Fibroblast of upper back skin (primary cell): ENCODE measurements at places on chromosomes 16 and 17.
A peak's percentile ranks its signal among the peaks of the same experiment; 100 is the strongest.

DNA sequence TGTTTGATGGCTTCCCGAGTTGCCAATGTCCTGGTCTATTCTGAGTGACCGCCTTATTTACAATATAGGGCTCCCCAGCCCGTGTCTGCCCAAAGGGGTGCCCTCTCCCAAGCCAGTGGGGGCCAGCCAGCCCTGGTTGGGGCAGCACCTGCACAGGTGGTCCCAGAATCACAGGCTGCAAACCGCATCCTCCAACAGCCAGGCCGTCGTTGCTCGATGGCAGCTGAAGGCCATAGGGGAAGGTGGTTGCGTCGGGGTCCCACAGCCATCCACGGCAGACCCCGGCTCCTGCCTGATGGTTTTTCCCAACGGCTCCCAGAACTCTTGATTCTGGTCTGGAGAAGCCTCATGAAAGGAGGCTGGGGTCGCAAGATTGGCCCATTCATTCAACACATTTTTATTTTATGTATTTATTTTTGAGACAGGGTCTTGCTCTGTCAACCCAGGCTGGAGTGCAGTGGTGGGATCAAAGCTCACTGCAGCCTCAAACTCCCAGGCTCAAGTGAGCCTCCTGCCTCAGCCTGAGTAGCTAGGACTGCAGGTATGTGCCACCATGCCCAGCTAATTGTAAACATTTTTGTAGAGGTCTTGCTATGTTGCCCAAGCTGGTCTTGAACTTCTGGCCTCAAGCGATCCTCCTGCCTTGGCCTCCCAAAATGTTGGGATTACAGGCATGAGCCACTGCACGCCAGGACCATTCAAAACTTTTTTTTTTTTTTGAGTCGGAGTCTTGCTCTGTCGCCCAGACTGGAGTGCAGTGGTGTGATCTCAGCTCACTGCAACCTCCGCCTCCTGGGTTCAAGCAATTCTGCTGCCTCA is 79.0 kb upstream of the TOB1 start:
- no peak for DNase-seq

GRCh38 chr17:72336026-72336803 is 215.4 kb downstream of the SOX9 start:
- no peak for DNase-seq

- no peak for DNase-seq
These were observed 8.1 kb upstream of the CXCL16 start for GRCh38 chr17:4747847-4748246.

DNA sequence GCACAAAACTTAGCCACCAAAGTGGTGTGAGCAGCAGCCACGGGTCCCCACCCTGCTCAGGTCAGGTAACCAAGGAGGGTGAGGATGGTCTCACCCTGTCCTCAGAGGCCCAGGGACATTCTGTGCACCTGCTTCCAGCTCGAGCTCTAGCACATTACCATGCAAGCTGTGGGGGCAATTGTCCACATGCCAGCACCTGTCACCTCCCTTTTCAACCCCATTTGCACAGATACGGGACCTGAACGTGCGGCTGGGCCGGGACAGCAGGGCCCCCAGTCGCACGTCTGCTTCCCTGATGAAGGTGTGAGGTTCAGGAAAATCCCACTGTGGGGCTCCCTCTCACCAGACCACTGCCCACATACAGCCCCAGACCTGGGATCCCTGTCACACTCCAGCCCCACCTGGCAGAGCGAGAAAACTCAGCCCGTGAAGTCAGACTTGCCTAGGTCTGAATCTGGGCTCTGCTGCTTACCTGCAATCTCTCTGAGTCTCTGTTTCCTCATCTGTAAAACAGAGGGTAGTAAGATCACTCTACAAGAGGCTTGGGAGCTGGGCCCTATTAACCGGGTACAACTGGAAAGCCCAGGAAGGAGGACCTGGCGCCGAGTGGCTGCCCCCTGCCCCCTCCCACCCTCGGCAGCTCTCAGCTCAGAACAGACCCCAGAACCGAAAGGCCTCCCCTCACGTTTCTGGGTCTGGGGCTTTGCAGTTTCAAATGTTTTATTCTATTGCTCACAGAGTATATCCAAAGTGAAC is 7.9 kb downstream of the WFIKKN2 start:
- DNase-seq = no peak

GRCh38 chr16:30112197-30113030 is 923 bp downstream of the GDPD3 start:
- DNase-seq = peak; percentile 44

DNA sequence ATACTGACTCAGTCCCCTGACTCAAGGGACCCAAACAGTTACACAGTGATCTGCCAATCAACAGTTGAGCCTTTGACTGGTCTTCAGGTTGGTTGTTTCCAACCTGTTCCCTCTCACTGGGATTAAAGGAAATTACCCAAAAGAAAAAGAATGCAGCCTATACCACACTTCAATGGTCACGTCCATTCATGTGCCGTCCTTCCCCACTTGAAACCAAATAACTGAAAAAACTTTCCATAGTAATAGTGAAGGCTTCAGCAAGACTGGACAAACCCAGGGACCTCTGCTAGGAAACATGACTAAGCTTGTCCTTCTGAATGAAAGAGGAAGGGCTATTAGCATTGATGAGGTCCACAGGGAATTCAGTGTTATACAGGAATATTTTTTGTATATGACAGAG is 30.6 kb downstream of the MRPS23 start:
- no peak for DNase-seq

DNA sequence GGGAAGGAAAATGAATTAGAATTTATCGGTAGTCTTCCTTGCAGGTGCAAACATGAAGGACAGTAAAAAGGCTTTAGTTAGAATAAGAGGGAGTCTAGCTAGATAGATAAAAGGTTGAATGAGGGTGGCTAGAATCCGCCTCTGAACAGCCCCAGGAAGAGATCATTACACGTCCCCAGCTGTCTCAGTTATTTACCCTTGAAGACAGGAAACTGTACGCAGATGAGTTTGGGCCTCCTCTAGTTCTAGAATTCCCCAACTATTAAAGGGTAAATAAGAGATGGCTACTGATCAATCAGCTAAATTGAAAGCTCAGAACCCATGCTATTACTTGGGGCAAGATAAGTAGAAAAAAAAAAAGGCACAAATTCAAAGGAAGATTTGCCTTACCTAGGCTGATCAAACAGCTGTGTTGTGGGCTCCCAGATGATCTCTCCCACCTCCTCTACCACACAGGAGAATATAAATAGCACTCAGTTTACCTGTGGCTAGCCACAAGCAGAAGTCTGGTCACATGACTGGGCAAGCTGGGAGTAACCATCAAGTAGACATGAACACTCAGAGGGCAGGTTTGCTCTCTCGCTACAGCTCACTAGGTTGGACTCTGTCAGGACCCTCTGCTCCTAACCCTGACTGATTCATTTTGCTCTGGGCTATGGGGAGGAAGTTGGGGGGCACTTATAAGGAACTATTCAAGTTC is 17.0 kb downstream of the FAM117A start:
- DNase-seq = no peak

- DNase-seq = no peak
These were observed 5.7 kb downstream of the CCDC102A start for GRCh38 chr16:57530522-57531252.

DNA sequence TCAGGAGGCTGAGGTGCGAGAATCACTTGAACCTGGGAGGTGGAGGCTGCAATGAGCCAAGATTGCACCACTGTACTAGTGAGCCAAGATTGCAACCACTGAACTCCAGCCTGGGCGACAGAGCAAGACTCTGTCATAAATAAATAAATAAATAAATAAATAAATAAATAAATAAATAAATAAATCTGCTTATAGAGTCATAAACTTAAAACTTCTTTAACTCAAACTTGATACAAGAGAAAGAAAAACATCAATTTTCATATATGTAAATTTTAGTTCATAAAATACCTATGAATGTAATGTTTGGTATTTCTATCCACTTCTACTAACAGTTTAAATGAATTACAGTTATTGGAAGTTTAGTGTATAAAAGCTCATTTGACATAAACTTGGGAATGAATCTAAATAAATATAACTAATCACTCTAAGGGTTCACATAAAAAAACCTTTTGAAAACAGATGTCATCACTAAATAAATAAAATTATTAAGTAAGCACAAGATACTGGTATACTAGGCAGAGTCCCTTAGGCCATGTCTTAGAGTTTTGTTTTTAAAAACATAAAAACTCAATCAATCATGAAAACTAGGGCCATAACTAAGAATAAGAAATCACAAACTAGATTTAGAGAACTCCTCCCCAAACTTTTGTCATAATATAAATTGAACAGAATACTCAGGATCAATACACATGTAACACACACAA is 54.1 kb downstream of the SMURF2 start:
- no peak for DNase-seq

DNA sequence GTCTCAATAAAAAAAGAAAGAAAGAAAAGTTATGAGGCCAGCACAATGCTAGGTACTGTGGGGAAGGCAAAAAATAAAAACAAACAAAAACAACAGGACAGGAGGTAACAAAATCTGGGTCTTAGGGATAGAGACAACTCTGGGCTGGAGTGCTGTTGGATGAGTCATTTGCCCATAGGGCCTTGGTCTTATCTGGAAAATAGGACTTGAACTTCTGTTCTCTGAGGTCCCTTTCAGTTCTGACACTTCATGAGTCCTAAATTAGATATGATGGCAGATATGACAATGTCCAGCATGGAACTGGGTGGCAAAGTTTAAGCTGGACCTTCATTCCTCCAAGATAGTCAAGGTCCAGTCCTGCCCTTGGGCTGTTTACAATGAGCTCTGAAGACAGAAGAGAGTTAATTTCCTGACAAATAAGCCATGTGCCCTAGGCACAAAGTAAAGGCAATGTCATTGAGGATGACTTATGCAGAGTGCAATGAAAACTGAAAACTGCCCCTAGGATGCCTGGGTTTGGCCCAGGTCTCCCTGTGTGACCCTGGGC is 8.9 kb upstream of the HDAC5 start:
- no peak for DNase-seq

- DNase-seq = no peak
These were observed 119.1 kb upstream of the ZFHX3 start for GRCh38 chr16:73166947-73167550.

GRCh38 chr17:39045948-39046679 is 78.9 kb upstream of the FBXO47 start:
- no peak for DNase-seq

DNA sequence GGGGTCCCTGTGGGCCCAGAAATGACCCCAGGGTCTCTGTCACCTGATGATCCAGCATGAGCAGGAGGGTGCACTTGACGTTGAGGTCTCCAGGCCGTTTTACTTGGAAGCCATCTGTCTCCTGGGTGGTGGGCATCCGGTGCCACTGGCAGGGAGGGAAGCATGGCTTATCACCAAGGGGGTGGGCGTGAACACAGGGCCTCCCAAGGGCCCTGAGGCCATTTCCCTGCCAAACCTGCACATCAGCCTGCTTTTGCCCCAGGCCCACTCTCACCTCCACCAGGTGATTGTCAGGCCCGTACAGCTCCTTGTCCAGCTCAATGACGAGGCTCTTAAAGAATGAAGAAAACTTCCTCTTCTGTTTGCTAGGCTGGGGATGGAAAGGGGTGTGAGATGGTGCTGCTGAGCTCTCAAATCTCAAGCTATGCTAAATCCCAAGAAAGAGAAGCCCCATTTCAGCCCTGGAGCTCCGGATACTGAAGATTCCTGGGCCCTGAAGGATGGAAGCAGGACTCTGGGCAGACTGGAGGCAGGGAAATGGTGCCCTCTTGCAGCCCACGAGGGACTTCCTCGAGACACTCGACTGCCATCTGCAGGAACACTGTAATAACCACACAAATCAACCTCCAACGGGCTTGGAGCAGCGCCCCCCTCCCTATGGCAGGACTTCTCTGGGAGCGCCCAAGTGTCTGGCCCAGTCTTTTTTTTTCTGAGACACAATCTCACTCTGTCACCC is 7.1 kb upstream of the FTSJ3 start:
- DNase-seq = peak; percentile 75

DNA sequence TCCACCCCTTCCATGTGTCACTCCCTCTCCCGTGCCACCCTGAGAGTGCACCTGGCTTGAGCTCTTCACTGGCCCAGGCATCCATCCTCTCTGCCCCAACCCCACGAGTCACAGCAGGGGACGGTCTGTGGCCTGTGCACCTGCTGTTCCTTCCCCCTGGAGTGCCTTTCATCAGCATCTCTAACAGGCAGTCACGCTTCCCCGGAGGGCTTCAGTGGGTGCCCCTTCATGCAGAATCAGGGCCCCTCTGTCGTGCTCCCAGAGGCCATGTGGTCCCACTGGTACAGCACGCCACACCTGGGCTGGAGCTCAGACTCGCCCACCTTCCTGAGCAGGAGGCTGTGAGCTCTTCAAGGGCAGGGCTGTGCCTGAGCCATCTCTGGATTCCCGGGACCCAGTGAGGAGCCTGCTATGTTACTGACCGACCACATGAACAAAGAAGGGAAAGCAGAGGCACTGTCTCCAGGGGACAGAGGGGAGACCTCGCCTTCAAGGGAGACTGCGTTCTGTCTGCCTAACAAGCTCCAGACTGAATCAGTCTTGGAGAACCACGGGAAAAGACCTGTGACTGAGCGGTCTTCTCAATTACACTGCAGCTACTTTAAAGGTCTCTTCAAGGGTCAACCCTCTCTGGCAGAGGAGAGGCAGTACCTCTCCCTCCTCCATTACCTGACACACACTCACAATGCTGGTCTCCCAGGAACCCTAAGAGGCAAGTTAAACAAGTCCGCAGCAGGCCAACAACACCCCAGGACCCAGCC is 78.8 kb upstream of the DOC2B start:
- no peak for DNase-seq

- no peak for DNase-seq
These were observed 2.4 kb downstream of the VEZF1 start for GRCh38 chr17:57985675-57985974.

- no peak for DNase-seq
These were observed 114.5 kb downstream of the SMG6 start for GRCh38 chr17:2188971-2189630.

- no peak for DNase-seq
These were observed 3.0 kb downstream of the PRR35 start for GRCh38 chr16:563072-563644.

DNA sequence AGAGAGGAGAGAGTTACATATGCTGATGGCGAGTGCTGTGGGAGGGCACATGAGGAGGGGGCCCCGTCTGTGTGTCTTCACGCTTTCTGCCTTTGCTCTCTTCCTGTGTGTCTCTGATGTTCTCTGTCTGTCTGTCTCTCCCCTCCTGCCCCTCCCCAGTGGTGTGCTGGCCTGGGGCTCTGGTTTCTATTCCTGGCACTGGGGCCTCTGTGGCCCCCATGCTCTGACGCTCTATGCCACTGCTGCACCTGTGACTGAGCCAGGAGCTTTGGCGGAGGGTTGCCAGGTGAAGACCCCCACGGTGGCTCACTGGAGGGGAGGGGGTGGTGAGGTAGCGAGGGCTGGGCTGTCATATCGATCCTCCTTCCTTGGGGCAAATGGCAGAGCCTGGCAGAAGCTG is 24.6 kb upstream of the BRD7 start:
- no peak for DNase-seq

- no peak for DNase-seq
These were observed 4.8 kb upstream of the BLMH start for GRCh38 chr17:30296499-30297080.
